ENCODE measurements at places on chromosomes 2 and 18.

GRCh38 chr2:226483745-226484619, 315.6 kb downstream of the IRS1 start:
- no peak for DNase-seq

- no peak for DNase-seq
Measured at GRCh38 chr2:30218338-30218713, 13.0 kb upstream of the LBH start.

DNA sequence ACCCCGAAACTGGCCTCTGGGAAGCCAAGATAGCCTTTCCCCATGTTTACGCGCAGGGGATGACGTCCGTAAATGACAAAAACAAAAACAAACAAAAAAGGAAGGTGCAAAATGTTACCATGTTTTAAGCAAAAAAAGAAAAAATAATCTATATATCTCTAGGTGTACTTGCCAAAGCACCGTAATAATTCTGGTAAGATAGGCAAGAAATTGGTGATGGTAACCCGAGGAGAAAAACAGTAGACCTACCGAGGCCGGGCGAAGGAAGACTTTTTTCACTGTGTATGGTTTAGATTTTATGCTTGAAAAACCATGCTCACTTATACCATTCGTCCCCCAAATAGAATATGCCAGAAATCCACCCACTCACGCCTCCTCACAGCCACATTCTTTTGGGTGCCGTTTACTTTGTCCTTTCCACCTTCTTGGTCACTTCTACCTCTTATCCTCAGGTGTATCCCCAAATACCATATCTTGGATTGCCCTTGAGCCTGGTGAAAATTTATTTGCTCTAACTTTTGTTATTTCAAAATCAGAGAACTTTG, 8.0 kb downstream of the GATA6 start:
- no peak for DNase-seq

DNA sequence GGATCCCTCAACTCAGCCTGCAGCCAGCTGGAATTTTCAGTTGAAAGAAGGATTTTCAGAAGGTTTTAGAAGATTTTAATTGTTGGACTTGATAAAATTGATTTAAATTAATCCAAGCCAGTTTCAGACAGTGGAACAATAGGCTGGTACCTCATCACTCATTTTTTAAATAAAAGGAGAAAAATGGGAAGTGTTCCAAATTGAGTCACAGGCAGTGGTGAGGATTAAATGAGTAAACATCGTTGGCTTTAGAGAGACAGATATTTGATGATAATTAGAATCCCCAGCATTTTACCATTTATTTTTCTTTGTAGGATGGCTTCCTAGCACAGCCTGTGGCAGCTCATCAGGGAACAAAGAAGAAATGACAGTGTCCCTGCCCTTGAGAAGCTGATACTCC, 7.4 kb downstream of the CXCR4 start:
- no peak for DNase-seq

DNA sequence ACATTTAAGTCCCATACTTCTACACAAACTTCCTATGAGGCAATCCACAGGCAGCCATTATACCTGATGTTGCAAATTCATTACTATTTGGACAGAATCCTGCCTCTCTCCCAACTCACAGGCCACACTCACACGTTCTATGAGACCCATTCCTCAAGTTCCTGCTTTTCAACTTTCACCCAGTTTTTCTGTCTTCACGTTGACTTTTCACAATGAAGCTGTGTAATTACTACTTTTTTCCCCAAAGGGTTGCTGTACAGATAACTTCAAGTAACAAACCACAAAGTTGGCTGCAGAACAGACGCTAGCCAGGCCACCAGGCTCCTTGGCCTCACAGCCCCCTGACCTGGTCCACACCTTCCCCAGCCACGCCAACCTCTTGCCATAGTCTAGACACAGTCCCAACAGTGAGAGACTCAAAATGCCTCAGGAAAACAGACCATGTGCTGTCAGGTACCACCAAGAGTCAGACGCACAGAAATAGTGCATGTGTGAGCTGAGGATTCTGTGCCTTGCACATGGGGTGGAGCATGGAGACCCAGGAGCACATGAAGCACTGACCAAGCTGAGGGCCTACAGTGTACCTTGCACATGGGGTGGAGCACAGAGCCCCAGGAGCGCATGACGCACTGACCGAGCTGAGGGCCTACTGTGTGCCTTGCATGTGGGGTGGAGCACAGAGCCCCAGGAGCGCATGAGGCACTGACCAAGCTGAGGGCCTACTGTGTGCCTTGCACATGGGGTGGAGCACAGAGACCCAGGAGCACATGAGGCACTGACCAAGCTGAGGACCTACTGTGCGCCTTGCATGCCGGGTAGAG, 61.0 kb downstream of the EIPR1 start:
- DNase-seq, result no peak

- DNase-seq, result no peak
Measured at GRCh38 chr18:44637210-44638033, 43.3 kb upstream of the SETBP1 start.

All from stimulated activated CD4-positive, alpha-beta T cell treated with anti-CD3 and anti-CD28 coated beads, Interleukin-4, amount 100 ng/mL, for 1 hour (primary cell).